ENCODE measurements at places on chromosomes 1 and 21.
A peak's percentile ranks its signal among the peaks of the same experiment; 100 is the strongest.

DNA sequence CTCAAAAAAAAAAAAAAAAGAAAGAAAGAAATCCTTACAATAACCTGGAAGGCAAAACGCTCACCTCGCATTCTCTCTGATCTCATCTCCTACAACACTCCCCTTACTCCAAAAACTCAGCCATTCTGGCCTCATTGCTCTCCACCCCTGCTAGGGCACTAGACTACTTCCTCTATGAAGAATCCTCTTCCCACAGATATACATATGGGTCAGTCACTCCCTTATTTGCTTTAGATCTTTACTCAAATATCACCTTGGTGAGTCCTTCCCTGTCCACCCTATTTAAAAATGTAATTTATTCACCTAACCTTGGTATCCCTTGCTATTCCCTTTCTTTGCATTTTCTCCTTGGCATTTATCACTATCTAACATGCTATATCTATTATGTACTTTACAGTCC lies 24.6 kb upstream of the KIF1B start:
- no peak for DNase-seq

DNA sequence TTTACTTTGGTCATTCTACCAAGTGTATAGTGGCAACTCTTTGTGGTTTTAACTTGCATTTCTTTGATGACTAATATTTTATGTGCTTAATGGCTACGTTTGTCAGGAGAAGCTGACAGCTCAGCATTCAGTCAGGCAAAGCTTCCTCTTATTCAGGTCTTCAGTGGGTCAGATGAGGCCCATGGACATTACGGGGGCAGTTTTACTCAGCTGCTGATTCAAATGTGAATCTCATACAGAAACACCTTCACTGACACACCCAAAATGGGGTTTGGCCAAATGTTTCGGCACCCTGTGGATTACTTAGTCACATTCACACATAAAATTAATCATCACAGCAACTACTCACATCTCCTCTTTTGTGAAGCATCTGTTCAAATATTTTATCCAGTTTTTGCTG lies 104.9 kb upstream of the PLD5 start:
- DNase-seq = no peak

DNA sequence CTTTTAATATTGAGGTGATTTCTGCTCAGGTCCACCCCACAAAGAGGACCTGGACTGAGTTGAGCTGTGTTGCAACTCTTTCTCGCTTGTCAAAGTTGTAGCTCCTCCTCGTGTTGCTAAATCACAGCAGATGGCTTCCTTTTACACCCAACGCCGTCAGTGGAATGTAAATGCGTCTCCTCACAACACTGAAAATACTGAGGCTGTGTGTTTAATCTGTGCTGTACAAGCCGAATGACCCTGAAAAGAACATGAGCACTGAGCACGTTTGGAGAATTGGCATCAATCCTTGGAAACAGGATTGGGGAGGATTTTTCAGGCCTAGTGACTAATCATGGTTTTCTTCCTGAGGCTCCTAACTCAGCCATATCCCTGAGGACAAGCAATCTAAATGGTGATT lies 196.0 kb downstream of the CRB1 start:
- DNase-seq = no peak

GRCh38 chr21:37742532-37742931 lies 173.7 kb downstream of the KCNJ6 start:
- DNase-seq = no peak

GRCh38 chr1:157137408-157138219 lies 581 bp downstream of the ETV3 start:
- no peak for DNase-seq

- no peak for DNase-seq
These were observed 11.0 kb upstream of the TFF1 start for GRCh38 chr21:42377211-42377950.

DNA sequence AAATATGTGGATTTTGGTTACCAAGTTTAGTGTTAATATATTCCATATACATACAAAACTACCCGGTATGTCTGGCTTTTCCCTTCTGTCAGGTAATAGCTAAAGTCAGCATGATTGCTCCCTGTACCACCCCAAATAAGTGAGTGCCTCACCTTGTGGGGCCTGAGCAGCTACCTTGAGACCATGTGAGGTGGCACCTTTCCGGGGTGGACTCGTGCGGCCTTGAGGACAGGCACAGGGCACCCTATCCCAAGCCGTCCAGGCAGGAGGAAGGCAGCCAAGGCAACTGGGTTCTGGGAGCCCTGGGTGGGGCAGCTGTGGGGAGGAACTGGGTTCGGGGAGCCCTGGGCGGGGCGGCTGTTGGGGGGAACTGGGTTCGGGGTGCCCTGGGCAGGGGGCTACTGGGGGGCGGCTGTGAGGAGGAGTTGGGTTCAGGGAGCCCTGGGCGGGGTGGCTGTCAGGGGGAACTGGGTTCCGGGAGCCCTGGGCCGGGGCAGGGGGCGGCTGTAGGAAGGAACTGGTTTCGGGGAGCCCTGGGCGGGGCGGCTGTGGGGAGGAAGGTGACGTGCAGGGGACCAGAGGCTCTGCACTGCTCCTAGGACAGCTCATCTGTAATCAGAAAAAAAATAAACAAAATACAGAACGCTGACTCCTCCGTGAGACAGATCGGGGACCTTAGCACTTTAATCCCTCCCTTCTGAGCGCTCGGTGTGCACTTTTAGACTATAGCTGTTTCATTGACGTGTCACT lies 63.3 kb downstream of the POFUT2 start:
- no peak for DNase-seq

GRCh38 chr1:177920091-177920490 lies 49.8 kb downstream of the SEC16B start:
- DNase-seq = no peak

GRCh38 chr1:119086830-119087229 lies 53.6 kb downstream of the WARS2 start:
- no peak for DNase-seq

DNA sequence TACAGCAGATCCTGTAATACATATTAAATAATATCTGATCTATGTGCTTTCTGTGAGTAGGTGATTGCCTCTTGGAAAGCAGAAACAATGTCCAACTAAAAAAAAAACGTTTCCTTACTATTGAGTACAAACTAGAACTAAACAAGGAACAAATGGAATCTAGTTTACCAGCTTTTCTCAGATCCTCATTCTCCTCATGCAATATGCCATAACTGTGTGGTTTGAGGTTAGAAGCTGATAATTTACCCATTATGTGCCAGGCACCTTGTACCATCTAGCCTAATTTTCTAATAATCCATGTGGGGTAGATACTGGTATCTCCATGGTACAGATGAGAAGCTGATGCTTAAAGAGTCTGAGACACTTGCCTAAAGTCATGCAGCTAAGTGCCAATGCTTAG lies 154.7 kb downstream of the PTGER3 start:
- DNase-seq = no peak

DNA sequence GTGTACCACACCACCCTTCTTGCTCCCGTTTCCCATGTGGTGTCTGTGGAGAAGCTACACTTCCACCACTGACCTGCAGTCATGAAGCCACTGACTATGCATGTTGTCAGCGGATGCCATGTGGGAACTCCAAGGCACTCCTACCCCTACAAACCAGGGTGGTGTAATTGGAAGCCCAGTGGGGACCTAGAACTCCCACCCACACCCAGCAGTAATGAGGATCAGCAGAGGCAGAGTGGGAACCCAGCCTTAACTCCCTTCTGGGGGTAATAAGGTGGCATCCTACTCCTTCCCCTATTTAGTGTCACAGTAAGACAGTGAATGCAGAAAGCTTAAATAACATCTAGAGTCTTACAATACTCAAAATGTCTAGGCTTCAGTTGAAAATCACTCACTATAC lies 78.4 kb downstream of the SPATA46 start:
- no peak for DNase-seq

DNA sequence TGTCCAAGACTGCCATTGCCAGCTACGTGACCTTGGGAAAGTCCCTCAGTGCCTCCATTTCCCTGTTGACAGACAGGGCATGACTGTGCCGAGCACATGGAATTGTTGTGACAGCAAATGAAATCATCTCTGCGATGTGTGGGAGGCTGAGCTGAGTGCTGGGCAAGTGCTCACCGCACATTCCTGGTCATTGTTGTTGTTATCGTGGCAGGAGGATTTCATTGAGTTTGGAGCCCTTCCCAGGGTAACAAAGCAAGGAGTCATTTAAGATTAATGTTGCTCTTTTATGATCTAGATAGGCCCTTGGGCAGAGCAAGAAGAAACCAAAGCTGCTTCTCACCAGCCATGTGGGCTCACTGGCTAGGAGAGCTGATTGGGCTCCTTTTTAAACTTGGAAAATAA lies 39.6 kb upstream of the ITPKB start:
- no peak for DNase-seq

DNA sequence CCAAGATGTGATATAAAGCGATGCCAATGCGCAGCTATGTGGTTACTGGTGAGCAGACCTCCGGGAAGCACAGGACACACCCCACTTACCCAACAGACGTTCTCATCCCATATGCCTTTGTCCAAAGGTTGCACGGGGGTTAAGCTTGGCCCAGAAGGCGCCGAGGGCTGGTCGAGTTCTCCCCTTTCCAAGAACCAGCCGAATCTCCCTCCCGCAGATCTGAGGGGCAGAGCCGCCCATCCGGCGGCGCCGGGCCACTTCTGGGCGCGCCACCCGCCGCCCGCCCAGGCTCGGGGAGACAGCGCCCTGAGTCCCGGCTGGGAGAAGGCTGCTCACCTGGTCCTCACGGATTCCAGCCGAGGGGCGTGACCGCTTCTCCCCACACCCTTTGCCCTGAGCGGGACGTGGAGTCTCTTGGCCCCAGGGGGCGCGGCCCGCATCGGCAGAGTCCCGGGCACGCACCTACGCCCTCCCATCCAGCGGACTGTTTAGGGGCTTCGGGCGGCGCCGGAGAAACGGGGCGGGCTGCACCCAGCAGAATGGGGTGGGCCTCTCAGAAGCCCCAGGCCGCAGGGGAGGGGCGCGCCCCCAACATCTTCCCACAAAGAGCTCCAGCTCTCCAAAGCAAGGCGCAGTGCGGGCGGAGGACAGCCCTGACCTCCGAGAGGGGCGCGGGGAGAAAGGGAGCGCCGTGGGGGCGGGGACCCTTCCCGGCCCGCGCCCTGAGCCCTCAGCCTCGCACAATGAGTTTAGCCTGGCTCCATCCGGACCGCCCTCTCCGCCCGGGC lies 615 bp downstream of the GPR161 start:
- DNase-seq = peak; percentile 21

DNA sequence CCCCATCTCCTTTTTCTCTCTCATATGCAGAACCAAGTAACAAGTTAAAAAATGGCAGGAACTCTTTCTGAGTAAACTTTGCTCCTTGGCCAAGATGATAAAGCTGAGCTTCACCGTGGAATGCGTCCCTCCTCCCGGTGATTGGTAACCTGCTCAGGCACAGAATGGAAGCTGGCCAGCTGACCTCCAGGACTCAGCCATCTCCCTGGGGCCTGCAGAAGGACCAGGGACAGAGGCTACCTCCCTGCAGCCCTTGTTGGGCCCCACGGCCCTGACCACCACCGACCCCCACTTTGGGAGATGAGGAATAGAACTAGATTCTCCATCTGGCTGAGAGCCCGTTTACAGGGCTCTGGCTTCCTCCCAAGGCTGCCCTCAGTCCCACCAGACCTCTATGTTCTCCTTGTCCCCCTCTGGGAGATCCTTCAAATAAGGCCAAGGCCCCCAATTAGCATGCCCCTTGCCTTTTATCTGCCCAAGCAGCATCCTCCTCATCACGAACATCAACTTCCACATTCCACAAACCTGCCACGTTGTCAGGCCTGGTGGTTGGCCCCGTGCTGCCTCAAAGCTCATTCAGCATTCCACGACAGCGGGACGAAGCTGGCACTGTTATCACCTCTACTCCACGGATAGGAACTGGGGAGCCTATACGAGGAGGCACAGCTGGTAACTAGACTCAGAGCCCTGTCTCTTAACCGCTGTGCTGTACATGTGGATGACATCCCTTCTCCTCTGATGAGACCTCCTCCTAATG lies 74.2 kb downstream of the CD34 start:
- no peak for DNase-seq

DNA sequence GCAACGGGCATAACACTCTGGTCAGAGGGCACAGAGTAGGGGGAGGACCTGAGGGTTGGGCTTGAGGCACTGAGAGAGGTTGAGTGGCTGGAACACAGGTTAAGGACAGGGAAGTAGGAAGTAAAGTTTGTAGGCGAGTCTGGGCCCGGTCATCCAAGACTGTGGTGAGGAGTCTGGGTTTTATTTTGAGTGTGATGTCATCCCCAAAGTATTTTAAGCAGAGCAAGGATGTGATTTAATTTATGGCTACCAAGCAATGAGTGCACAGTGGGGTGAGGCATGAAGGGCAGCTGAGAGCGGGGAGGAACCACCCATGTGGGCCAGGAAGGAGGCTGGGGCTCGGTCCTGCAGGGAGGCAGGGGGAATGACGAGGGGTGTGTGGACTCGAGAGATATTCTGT lies 11.2 kb upstream of the VWA5B1 start:
- no peak for DNase-seq

DNA sequence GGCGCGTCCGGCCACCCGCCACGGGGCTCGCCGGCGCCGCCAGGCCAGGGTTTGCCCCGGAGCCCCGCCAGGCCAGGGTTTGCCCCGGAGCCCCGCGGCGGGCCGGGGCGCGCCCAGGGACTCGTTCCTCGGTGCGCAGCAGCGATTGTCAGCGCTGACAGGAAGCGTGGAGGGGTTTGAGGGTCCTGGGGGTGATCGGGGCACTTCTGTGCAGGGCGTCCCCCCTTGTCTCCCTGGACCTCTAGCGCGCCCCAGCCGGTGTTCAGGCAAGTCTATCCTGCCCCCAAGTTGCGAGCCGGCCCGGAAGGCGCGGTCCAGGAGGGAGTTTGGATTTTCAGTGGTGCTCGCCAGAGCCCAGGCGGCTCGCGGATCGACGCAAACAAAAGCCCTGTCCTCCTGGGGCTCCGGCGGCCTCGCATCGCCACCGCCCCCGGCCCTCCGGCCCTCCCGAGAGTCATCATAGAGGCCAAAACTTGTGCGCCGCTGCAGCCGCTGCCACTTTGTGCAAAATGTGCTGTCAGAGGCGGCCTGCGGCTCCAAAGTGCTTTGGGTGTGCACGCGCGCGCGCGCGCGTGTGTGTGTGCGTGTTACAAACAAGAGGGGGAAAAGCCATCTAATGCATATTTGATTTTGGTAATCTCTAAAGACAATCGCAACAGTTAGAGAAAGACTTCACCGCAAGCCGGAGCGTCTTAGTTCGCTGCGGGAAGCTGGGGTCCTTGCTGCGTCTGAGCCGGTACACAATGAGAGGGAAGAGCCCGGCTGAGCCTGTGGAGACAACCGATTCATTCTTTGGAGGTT lies 1.0 kb downstream of the ROR1 start:
- peak; percentile 14 for DNase-seq

GRCh38 chr21:18460979-18461378 lies 57.4 kb upstream of the TMPRSS15 start:
- no peak for DNase-seq

All from activated naive CD4-positive, alpha-beta T cell treated with anti-CD3 and anti-CD28 coated beads, Interleukin-2, amount 50 U/mL, for 16 hours (primary cell).